ENCODE measurements at places on chromosomes 1 and 21.

GRCh38 chr1:248906753-248907661 is 972 bp downstream of the PGBD2 start:
- no peak for DNase-seq

DNA sequence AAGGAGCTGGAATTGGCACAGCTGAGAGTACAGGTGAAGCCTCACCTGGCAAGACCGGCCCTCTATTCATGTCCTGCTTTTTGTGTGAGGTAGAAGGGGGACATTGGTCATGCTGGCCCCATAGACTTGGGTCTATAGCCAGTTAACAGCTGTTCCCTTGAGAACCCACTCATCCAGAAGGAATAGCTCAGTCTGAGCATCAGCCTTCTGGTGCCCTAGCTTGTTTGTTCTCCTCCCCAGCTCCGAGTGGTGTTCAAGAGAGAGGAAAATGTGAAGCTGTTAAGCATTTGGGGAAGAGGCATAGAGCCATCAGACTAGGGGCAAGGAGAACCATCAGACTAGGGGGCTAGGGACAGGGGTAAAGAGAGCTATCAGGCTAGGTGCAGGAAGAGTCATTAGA is 290.9 kb downstream of the SIPA1L2 start:
- DNase-seq: no peak

DNA sequence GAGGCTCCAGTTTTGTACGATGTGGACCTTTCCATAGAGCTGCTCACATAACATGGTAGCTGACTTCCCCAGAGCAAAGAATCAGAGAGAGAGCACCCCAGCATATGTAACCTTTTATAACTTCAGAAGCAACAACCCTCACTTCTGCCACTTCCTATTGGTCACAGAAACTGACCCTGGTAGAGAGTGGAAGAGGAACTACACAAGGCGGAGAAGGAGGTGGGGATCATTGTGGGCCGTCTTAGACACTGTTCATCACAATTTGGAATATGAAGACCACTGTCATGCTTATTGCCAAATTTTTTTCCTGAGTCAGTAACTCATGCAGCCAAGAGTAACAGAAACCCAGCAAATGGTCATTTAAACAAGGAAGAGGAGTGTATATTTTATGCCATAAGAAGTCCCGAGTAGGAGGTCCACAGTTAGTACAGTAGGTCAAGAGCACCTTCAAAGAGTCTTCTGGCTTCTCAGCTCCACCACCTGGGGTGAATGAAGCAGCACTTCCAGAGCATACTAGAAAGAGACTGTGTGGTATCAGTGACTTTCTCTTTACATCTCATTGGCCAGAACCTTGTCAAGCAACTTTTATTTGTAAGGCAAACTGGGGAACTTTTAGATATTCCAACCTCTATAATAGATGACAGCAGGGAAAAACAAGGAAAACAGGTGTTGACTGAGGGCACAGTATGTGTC is 71.8 kb downstream of the ODF2L start:
- no peak for DNase-seq

- DNase-seq: no peak
Observed at GRCh38 chr1:153375511-153375910, at the start of gene S100A12. Gene S100A12, minus strand, starts transcription at chr1:153375621. Its CDS starts 1,029 bp downstream, at chr1:153374592.

Data from endothelial cell (in vitro differentiated cells).